Fibroblast of skin of left biceps (primary cell): ENCODE measurements at places on chromosomes 2 and 18.
A peak's percentile ranks its signal among the peaks of the same experiment; 100 is the strongest.

- DNase-seq: no peak
Observed at GRCh38 chr2:186255823-186256222, 230.2 kb upstream of the ZC3H15 start.

DNA sequence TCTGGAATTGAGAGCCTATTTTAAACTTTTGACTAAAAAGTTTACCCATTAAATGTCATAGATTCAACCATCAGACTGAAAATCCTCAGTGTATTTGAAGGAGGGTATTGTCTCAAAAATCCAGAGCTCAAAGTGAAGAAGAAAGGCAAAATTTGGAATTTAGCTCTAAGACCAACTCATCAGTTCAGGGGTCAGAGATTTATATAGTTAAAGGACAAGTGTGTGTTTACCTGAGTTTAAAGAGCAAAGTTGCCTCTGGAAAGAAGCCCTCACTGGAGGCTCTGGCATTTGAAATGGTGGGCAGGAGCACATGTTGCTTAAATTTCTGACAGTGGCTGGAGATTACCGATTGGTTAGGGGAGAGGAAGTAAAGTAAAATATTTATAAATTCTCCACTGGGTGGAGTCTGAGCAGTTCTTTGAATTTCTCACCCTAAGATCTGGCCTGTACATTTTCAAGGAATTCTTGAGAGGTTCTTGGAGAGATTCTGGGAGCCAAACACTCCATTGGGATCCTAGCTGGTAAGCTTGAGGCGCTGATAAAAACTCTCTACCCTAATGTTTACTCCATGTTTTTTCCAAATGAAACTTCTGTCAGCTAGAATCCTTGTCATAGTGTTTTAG lies at the start of gene KYNU:
KYNU (plus strand) TSS at position 449 of the 623 bp plus-strand sequence. CDS start 7,704 bp downstream, outside the sequence.
- no peak for DNase-seq

DNA sequence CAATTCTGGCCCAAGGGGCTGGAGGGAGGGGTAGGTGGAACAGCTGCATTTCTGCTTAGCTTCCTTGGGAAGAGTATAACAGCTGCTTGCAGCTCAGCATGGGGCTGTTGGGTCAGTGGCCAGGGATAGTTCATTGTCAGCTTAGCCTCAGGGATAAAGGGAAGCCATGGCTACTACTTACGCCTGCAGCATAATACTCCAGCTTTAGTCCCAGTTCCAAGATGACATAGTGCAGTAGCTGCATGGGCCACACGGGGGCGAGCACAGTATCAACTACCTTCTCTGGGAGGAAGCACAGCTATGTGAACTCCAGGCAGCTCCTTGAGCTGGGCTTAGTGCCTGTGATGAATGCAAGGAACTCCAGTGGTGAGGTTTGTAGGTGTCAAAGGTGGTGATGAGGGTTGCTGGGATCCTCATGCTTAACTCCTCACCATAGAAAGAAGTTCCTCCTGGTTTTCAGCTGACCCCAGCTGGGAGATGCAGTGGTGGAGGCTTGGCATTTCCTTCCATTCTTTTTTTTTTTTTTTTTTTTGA lies 35.4 kb upstream of the RHOB start:
- DNase-seq: peak; percentile 37

DNA sequence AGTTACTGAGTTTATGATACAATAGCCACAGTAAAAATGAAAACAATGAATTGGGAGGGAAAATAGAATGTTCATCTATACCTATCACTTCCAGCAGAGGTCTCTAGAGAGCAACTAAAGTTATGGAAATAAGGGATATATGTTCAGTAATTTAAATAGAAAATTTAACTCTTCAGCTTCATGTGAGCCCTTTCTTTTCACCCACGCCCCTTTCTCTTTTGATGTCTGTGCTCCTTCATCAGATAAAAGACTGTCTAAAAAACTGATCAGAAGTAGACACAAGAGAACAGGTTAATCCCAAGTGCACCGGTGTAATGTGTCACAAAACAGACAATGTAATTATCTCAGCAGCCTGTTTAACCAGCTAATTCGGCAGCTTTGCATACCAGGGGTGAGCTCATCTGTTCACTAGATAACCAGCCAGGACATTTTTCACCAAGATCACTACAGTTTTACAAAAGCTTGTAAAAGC lies 238.5 kb upstream of the ERBB4 start:
- DNase-seq: peak; percentile 1

GRCh38 chr2:224930990-224931389 lies 111.3 kb downstream of the DOCK10 start:
- DNase-seq: no peak

GRCh38 chr2:177400337-177400923 lies 7.9 kb downstream of the AGPS start:
- no peak for DNase-seq

- DNase-seq: no peak
Observed at GRCh38 chr2:197516393-197516761, 511 bp downstream of the MOB4 start.

- no peak for DNase-seq
Observed at GRCh38 chr2:134432435-134432883, 178.6 kb downstream of the MGAT5 start.

- peak; percentile 69 for DNase-seq
Observed at GRCh38 chr2:38716185-38716584, 35.0 kb downstream of the SRSF7 start.

GRCh38 chr2:147433822-147434221 lies 411.0 kb upstream of the ACVR2A start:
- no peak for DNase-seq

GRCh38 chr2:234158812-234159211 lies 108.3 kb downstream of the SPP2 start:
- no peak for DNase-seq

DNA sequence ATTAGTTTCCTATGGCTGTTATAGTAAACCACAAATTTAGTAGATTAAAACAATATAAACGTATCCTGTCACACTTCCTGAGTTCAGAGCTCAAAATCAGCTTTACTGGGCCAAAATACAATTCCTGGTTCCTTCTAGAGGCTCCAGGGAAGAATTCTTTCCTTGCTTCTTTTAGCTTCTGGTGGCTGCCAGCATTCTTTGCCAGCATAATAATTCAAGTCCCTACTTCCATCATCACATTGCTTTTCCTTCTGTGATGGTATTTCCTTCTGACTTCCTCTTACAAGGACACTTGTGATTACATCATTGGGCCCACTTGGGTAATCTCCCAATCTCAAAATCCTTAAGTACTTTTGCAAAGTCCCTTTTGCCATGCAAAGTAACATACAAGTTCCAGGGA lies 40.6 kb downstream of the MOB4 start:
- peak; percentile 5 for DNase-seq

DNA sequence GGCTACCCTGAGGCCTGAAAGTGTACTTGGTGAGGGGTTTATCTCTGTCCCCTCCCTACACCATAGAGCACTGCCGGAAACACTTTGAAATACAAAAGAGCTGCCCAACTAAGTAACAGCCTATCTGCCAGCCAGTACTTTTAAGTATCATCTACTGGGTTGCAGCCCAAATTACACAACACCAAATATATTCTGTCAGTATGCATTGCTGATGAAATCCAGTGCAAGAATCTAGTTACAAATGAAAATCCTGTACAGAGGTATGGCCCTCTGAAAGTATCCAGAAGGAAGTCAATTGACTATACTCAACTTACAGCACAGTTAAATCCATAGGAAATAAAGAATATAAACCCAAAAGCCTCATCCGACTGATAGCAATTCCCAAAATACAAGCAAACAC lies 280.8 kb downstream of the CCDC85A start:
- DNase-seq: peak; percentile 39

GRCh38 chr2:134582547-134582899 lies 136.3 kb downstream of the TMEM163 start:
- no peak for DNase-seq

DNA sequence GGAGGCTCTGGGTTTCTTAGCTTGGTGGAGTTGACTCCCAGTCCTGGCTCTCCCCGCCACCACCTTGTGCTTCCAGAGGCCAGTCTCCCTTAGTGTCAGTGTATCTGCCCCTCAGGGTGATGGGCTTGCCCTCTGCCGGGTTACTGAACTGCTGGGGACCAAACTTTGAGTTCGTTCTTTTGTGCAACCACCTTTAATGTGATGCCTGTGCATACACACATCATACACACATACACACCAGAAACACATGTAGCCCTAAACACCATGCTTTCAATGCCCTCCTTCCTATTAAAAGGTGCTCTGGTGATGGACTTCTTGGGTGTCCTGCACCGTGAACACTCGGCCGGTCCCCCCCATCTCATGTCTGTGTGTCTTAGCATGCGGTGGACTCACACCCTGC lies 315.1 kb upstream of the EPAS1 start:
- DNase-seq: no peak

GRCh38 chr2:8577573-8577972 lies 104.3 kb upstream of the ID2 start:
- DNase-seq: no peak

GRCh38 chr2:152036611-152037469 lies 62.0 kb downstream of the CACNB4 start:
- DNase-seq: peak; percentile 31

GRCh38 chr18:75654851-75655751 lies 227.6 kb upstream of the SMIM21 start:
- DNase-seq: peak; percentile 11

GRCh38 chr2:187505065-187505672 lies 49.1 kb downstream of the TFPI start:
- DNase-seq: no peak

GRCh38 chr2:64640153-64641044 lies 13.3 kb downstream of the SERTAD2 start:
- DNase-seq: no peak

GRCh38 chr2:127700527-127701192 lies 637 bp upstream of the SFT2D3 start:
- DNase-seq: no peak

DNA sequence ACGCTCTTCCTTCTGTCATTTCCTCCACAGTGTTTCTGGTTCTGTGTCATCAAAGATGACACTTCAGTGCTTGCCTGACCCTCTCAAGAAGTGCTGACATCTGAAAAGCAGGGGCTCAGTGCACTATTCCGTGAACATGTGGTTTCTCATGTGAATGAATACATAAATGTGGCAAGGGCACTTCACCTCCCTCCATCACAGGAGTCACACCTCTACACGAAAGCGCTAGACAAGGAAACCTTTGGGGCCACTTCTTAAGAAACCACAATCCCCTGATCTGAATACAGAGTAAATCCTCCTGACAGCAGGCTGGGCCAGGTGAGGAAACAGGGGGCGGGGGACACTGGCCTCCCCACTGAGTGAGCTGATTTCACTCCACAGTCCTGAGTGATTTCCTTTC lies 145.8 kb upstream of the ACAA2 start:
- no peak for DNase-seq

GRCh38 chr2:200944467-200945394 lies 18.7 kb downstream of the ORC2 start:
- peak; percentile 68 for DNase-seq

- peak; percentile 21 for DNase-seq
Observed at GRCh38 chr18:23134780-23135549, at the start of gene CABLES1. CABLES1 (plus strand) TSS chr18:23135485; CDS start chr18:23135763, 278 bp downstream.

DNA sequence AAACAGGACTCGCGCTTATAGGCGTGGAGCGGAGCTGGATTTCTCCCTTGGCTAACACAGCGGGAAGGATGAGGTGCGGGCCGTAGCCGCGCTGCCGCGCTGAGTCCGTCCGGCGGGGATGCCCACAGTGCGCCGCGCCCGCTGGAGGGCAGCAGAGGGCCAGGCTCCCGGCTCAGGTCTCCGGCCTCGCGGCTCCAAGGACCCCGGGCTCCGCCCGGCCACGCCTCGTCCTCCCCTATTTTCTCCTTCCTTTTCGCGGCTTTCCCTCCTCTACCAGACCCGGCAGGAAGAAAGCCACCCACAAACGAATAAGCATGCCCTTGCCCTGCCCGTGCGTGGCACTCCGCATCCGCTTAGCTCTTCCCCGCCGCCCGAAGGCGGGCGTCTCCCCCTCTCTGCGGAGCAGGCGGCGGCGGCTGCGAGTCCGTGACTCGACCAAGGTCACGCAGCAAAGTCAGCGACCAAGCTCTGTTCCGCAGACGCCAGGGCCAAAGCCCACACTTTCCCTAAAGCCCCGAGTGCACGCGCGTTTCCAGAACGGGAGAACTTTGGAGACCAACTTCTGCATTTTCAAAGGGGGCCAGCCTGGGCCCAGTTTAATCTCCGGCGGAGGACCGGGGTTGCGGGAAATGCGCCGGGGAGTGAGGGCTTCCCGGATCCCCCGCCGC lies 48.5 kb downstream of the KCNIP3 start:
- no peak for DNase-seq

DNA sequence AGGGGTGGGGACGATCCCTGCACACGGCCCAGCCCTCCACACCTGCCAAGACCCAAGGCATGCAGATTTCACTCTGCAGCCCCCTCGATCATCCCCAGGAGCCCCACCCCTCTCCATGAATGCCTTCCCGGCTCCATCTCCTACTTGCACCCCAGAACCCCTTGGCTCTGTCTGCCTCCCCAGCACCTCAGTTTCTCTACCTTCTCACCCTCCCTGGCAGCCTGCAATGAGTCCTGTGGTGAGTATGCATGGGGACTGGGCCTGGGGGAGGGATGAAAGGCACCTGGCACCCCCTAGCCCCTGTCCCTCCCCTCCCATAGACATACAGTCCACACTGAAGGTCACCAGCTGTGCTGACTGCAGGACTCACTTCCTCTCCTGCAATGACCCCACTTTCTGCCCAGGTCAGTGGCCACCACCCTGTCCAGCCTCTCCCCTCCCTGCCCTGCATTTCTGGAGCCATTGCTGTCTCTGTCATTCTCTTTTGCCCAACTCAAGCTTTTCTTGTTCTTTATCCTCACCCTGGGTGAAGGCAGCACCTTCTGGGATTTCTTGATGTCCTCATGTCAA lies 1.0 kb downstream of the TEX51 start:
- no peak for DNase-seq

GRCh38 chr2:204089574-204089973 lies 153.0 kb downstream of the ICOS start:
- no peak for DNase-seq

DNA sequence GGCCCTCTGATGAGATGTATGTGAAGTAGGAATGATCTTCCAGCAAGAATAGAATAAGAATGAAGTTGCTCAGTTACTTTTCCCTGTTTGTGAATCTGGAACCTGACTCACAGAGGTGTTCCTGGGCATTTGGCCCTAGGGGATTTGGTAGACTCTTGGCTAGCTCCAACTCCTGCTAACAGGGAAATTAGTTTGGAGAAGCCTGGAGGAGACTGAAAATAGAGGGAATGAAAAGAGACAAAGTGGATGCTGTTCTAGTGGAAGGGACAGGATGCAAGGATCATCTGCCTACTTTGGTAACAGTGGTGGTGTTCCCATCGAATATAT lies 19.6 kb downstream of the TMEM17 start:
- DNase-seq: no peak

DNA sequence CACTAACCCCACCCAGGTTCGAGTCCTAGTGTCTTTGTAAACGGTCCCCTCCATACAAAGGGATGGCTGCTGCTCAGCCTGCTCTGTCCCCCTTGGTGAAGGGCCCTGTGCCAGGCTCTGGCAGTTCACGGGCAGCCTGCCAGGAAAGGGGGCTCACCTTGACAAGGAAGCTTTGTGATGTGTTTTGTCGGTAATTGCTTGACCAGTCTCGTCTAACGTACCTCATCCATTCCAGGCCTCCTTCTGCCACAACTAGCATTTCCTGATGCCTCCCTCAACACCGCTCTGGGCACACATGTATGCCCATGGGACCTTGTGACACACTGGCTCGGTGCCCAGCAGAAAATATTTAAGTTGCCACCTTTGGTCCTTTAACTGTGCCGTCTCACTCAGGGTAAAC lies 171.9 kb downstream of the KLHL29 start:
- no peak for DNase-seq
